ENCODE measurements at places on chromosomes 3 and 15. TPM values are rescaled to one million over a fixed set of nuclear protein-coding genes. Genes with fewer than 3 reads are reported as not detected.

The ARNT2 gene
- total RNA-seq: not detected

The CCDC80 gene
- not detected for total RNA-seq

The MESP2 gene
- total RNA-seq: not detected

The SPATA12 gene
- not detected for total RNA-seq

The TNFSF10 gene
- 22.0 TPM for total RNA-seq

The CFAP20DC gene
- total RNA-seq: 0.39 TPM

The BMF gene
- total RNA-seq: 13.4 TPM

The EOMES gene
- total RNA-seq: 0.55 TPM

The ALDH1L1 gene
- total RNA-seq: not detected

The RASL12 gene
- total RNA-seq: not detected
